ENCODE measurements at places on chromosomes 2 and 18.

DNA sequence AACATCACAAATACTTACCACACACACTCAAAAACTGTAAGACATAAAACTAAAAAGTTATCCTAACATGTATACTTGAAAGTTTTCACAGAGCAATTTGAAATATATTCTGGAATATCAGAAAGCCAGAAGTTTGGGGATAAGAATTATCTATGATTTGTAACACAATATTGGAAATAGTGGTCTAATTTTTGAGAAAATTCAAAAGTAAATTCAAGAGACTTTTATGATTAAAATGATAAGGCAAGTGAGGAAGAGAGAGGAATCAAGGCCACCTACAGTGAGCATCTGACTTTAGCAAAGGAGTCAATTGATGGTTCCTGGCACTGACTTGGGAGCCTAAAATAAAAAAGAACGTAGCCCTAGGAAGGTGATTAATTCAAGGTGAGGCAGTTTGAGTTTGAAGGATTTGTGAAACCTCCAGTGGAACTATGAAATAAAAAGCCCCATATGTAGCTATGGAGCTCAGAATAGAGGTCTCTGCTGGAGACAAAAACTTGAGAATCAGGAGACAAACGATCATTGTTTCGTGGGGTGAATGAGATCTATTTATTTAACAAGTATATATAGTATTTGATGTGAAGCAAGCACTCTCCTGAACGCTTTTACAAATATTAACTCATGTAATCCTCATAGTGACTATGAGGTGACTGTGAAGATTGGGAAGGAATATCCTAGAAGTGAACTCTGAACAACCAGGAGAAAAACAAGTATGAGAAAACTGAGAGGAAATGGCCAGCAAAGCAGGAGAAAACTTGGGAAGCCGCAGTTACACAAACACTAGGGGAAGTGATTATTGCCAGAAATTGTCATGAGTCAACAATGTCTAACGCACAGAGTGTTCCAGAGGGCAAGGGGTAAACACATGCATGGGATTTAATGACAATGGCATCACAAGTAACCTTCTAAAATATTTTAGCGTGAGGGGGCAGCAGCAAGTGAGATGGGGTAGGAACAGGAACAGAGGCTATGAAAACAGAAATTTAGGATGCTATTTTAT, 12.8 kb downstream of the TFPI start:
- DNase-seq = no peak

DNA sequence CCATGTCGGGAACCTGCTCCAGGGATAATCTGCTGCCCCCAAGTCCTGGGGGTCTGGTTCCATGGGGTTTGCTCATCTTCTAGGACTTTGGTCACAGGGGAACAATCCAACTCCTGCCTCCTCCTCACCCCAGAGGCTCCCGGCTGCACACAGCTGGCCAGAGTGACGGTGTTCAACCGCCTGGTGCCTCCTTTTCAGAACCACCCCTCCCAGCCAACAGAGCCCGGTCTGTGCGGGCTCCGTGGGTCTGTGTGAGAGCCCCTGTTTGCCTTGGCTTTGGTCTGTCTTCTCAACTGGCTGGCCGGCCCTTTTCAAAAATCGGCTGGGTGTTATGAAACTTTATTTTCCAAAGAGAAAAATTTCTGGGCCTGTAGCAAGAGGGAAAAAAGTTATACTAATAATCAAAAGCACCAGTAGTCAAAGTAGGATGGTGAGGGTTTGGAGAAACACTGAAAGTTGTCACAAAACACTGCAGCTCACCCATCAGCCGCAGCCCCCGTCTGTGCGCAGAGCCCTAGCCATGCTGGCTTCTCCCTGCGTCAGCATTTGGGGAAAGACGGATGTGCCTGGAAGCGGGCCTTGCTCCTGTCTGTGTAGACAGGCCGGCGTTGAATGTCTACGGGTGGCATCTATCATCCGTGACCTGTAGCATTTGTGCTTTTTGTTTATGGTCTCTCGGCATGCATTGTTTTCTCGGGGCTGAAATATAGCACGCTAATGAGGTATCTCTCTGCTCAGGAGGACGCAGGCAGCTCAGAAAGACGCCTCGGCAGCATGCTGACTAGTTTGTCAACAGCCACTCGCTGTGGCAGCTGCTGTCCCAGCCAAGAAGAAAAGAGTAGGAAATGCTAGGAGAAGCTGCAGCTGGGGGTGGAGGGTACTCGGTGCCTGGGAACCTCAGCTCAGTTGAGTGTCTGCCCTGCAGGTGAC, 138.6 kb downstream of the GLI2 start:
- no peak for DNase-seq

DNA sequence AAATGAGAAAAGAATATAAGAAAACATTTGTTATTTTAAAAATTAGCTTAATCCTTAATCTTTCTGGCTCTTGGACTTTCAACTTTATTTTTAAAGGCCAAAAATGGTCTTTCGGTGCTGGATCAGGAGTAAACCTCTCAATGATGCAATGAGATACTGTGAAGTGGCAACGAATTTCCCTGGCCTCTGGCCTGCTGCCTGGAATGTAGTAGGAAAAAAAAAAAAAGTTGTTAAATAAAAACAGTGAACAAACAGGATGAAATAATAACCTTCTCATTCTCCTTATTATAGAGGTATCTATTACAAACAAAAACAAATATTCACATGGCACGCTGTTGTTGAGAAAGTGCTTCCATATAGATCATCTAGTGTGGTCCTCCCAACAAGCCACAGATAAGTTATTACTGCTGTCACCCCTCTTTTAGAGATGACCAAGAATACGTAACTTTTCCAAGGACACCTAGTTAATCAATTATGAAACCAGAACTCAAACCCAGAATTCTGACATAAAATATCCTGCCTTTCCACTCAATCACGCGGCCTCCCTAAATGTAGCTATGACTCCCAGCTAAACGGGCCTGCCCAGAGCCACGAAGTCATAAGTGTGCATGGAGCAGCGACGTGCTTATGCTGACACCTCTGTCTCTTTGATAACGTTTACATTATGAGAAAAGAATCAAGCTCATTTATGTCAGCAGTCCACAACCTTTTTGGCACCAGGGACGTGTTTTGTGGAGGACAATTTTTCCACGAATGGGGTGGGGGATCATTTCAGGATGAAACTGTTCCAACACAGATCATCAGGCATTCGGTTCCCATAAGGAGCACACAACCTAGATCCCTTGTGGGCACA, 170.9 kb downstream of the BCL2 start:
- DNase-seq = no peak

- DNase-seq = no peak
Measured at GRCh38 chr2:9178110-9178903, 28.3 kb upstream of the ASAP2 start.

- no peak for DNase-seq
Measured at GRCh38 chr2:30978854-30979253, 159.4 kb downstream of the GALNT14 start.

DNA sequence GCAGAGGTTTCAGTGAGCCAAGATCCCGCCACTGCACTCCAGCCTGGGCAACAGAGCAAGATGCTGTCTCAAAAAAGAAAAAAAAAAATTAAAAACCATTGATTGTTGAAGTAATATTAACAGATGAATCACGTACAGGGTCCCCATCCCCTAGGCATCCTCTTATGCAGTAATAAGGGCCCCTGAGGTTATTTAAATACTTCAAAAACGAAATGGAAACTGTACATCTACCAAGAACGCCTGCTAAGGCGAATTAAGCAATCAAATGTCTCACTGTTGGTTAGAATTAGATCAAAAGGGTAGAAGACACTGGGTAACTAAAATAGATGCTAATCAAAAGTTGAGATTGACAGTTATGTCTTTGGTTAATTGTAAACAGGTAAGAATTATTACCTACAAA, 7.5 kb downstream of the TRABD2A start:
- DNase-seq = no peak

DNA sequence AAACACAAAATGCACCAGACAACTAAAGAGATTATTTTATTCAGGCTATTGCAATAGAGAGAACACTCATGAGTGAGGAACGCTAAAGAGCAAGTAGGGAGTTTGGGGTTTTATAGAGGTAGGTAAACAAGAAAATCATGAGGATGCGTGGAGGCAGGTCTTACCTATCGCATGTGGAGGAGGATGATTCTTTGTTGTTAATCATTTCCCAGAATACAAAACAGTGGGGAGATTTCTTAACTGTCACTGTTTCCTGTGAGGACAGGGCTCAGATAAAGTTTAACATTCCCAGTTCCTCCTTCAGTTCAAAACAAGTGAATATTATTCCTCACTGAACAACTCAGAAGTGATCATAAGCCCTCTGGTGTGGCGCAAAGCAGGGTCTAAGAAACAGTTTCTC, 156.1 kb upstream of the MGAT5 start:
- DNase-seq = no peak

DNA sequence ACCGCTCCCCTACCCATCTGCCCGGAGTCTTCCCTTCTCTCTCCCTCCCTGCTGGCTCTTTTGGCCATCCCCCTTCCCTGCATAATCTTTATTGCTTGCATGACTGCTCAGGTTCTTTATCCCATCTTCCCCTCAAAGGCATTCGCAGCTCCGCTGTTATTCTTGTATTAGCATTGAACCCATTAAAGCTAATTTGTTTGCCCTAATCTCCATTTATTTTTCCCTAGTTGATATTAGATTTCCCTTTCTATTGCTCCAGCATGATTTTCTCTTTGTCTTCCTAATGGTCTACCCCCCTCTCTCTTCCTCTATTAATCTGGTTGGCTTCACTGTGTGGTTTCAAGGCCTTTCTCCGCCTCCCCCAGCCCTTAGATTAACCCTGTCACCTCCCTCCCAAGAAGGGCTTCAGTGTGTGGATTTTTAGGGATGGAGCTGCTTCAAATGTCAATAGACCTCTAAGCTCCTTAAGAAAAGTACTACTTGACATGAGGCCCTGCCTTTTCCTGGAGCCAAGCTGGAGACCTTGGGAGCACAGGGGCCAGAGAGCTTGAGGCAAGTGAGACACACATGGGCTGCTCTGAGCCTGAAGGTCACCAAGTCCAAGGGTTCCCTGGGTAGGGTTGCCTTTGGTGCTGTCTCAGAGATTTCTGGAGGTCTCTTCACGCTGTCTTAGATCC, 20.1 kb downstream of the PAX8 start:
- no peak for DNase-seq

DNA sequence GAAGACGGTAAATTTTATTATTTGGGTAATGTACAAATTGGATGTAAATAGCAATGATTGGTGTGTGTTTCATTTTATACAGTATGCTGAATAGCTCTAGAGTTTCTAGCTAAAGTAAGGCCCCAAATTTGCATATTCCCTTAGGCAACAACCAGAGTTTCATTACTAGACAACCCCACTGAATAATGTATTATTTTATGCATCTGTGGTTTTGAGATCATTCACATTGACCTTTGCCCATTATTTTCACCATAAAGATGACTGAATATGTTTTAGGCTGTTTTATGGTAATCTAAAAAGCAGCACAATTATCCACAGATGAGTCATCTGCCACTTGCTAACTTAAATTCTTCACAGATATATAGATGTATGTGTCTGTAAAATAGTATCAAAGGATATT, 44.5 kb upstream of the C2orf74 start:
- DNase-seq = no peak

DNA sequence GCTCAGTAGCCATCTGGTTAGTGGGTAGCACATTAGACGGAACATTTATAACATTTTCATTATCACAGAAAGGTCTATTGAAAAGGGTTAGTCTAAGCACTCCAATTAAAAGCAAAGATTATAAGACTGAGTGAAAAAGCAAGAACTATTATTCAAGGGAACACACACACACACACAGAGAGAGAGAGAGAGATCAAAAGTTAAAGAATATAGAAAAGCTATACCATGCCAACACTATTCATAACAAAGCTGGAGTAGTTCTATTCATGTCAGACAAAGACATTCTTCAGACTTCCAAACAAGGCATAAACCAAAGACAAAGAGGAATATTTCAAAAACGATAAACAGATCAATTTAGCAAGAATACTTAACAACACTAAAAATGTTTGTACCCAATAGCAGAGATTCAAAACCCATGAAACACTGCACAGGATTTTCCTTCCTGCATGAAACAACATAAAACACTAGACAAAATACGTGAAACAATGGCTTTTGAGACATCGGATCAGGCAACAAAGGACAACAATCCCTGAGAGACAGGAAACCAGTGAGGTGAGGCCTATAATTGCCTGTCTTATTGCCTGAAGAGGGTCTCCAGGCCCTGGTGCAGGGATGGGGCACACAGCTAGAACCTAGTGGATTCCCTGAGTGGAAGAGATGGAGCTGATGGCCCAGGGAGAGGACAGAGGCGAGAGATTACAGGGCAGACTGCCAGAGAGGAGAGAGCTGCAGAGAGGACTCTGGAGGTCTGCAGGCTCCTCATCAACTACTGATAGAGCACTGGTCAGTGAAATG, 83.6 kb upstream of the NPAS2 start:
- no peak for DNase-seq

DNA sequence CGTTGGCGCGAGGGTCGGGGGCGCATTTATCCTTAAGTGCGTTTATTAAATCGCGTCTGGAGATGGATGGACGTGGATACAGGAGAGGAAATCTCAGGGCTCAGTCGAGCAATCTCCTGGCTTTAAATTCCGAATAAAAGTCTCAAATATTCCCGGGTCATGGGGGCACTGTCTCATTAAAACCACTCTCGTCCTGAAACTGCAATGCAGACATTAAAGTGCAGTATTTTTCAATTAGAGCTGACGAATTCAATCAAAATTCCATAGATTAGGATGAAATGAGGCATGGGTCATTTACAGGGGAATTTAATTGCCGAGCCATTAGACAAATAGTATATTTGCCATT, 10.7 kb upstream of the GBX2 start:
- DNase-seq = no peak

DNA sequence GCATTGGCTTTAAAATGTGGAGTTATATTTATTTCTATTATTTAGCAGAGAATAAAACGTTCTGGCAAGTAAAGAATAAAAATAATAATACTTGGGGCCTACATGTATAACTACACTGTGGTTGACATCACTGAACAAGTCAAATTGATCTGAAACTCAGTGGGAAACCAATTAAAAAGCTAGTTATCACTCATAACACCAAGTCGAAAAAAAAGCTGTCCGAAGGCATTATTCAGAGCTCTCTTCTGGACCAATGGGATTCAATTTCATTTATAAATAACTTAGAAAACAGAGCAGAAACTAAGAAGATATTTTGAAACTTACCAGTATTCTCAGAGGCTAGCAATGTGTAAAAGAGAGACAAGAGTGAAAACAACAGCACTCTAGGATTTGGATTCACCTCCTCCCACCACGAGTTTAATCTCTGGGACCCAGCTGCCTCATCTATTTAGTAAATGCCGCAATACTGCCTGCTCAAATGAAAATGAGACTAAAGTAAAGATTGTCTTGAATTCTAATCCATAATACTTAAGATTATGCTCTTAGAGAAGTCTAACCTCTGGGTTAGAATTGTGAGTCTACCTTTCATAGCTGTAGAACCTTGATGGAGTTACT, 128.4 kb downstream of the NBAS start:
- DNase-seq = no peak

DNA sequence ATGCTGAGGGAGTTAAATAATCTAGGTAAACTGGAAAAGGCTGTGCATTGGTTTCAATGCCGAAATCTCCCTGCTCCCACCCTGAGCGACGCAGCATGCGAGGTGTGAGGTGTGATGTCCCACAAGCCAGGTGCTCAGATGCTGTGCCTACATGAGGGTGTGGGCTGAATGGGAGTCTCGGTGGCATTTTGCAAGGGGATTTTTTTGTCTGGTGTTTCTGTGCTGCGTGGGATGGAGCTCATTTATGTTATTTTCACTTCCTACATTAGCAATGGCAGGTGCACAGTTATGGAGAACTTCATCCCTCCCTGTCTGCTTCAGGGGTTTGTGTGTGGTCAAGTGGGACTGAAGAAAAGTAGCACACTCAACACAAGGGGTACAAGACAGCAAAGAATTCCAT, 110.2 kb upstream of the CCDC68 start:
- no peak for DNase-seq

- no peak for DNase-seq
Measured at GRCh38 chr18:74252039-74252395, 39.7 kb downstream of the CYB5A start.
